ENCODE measurements at places on chromosomes 5 and 9.

DNA sequence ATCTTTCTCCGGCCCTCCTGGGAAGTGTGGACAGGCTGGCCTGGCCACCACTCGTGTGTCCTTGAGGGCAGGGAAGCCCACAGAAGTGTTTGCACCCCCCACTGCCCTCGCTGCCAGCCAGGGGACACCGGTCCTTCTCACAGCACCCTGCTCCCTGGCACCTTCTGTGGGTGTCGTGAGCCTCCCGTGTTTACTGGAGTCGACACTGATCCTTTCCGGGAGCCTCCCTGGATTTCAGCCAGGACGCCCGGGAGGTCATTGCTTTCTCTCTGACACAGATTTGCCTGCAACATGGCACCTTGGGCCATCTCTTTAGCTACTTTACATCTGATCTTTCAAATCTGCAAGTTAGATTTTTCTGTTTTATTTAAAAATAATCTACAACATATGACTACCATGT lies 120.4 kb upstream of the CACNA1B start:
- DNase-seq, result no peak

GRCh38 chr5:104355350-104355749 lies 792.8 kb upstream of the NUDT12 start:
- no peak for DNase-seq

DNA sequence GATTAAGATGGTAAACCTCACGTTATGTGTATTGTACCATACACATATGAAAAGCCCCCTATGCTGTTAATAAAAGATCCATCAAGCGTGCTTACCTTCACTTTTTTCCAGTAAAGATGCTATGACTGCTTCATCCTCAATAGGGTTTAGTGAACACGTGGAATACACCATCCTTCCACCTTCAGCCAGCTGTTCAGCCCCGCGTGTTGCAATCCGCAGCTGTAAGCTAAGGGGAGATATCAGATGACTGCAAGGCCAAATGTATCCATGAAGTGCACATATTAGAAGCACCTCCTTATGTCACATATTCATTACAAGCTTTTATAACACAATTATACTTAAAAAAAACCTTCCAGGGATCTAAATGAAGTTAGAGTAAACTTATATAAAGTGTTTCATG lies 16.2 kb downstream of the NSUN2 start:
- DNase-seq, result no peak

DNA sequence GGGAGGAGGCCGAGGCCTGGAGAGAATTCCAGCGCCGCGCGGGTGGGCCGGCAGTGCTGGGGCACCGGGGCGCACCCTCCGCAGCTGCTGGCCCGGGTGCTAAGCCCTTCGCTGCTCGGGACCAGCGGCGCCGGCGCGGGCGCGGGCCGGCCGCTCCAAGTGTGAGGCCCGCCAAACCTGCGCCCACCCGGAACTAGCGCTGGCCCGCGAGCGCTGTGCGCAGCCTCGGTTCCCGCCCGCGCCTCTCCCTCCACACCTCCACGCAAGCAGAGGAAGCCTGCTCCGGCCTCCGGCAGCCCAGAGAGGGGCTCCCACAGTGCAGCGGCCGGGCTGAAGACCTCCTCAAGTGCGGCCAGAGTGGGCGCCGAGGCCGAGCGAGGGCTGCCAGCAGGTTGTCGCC lies 7.7 kb upstream of the SRFBP1 start:
- DNase-seq, result no peak

- no peak for DNase-seq
These were observed 15.6 kb upstream of the FOXD1 start for GRCh38 chr5:73464016-73464745.

- no peak for DNase-seq
These were observed 47.2 kb downstream of the XRCC4 start for GRCh38 chr5:83124593-83124992.

DNA sequence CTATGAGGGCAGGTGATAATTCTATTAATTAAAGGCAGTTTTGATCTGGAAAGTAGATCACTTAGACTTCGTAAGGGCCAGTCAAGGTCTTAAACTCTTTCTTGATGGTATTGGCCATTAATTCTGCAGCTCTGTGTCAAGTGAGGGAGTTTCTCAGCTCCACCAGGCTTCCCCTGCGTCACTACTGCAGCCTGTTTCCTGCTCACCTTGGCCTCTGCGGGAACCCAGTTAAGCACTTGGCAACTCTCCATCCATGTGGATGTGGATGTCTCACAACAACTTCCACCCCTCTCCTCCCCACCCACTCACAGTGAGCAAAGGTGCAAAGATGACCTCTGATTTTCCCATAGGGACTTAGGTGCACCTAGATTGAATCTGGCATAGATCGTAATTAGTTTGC lies 191.6 kb downstream of the PLK2 start:
- DNase-seq, result no peak

DNA sequence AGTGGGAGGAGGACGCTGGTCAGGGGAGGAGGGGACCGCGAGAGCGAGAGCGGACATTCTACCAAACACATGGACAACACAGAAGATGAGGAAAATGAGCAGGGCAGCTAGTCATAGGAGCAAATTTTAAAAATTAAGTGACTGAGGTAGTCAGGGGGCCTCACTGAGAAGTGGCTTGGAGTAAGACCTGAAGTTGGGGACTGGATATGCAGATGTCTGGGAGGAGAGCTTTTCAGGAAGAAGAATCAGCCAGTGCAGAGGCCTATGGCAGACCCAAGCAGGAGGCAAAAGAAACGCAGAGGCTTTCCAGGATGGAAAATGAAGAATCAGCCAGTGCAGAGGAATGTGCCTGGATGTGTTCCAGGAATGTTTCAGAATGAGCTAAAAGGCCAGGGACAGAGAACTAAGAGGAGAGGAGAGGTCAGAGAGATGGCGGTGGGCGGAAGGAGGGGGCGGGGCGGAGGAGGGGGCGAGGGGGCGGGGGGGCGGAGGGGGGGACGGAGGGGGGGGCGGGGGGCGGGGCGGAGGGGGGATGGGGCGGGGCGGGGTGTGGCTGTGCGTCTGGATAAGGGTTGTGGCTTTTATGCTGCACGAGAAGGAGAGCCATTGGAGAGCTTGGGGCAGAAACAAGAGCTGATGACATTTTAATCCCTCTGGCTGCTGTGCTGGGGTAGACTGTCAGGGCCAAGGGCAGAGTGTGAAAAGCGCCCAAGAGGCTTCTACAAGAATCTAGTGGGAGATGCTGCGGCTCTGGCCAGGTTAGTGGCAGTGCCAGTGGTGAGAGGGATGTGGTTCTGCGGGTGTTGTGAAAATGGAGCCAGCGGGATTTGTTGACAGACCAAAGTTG lies 129.6 kb downstream of the KCNIP1 start:
- no peak for DNase-seq

DNA sequence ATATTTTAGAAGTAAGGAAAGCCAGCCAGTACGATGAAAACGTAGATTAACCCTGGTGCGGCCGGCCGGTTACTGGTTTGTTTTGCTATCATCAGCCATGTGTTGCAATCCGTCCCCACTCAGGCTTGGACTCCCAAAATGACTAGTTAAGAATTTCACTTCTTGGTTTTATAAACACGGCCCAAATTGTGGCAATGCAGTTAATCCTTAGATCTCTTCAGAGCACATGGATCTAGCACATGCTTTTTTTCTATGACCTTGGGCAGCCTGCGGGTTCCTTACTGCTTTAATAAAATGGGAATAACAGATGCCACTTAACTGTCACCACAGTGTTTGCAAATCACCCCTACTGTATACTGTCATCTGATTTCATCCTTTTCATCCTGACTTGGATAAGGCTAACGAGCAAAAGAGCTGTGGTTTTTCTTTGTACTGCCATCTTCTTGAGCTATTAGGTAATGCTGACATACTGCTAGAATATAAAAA lies 1.5 kb downstream of the NDFIP1 start:
- peak; percentile 35 for DNase-seq

DNA sequence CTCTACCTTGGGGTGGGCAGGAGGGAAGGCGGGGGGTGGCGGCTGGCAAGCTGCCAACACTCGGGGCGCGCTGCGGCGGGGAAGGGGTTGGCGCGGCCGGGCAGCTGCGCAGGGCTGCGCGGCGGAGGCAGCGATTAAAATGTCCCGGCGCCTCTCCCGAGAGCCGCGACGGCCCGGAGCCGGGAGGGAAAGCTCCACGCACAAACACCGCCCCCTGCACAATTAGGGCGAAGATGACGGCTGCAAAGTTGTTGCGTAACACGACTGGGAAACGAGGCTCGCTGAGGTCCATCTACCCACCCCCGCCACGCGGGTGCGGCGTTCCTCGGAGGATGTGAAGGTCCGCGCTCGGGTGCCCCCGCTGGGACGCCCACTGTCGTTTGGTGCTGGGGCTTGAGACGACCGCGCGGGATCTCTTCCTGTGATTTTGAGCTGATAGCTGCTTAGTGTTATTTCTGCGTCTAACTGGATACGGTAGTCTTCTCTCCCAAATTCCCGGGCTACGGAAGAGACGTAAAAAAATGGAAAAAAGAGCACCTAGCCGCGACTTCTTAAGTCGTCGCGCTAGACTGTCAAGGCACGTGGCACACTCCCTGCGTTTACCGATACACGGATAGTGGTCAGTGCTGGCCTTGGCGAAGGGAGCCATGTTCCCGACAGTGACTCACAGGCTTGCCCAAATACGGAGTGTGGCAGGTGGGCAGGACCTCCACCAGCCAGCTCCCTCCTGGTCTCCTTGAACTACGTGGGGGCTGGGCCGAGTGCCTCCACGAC lies 958 bp upstream of the NFIL3 start:
- peak; percentile 68 for DNase-seq
